Esophagus mucosa (tissue), 1 donor: ENCODE measurements at places on chromosomes 5 and 9. TPM values are rescaled to one million over a fixed set of nuclear protein-coding genes. Genes with fewer than 3 reads are reported as not detected.

The PCDHGB5 gene
- total RNA-seq: 5.8 TPM

The PCDH1 gene
- 62.7 TPM for total RNA-seq

The ZNF367 gene
- 2.8 TPM for total RNA-seq

The LCN9 gene
- total RNA-seq: not detected

The MCTP1 gene
- total RNA-seq: 4.6 TPM

The CTXN3 gene
- 0.24 TPM for total RNA-seq

The SPAAR gene
- total RNA-seq: 0.16 TPM

The RMRP gene
- 5,550 TPM for total RNA-seq

The PCDHGC5 gene
- total RNA-seq: 1.0 TPM

The ARPC5L gene
- 59.3 TPM for total RNA-seq

The PLAC8L1 gene
- 0.52 TPM for total RNA-seq

The DNAJA1 gene
- total RNA-seq: 26.3 TPM

The SLC45A2 gene
- not detected for total RNA-seq

The MARVELD2 gene
- total RNA-seq: 25.7 TPM

The ZNF454 gene
- 0.52 TPM for total RNA-seq

The TAF11L9 gene
- total RNA-seq: not detected

The MEGF10 gene
- total RNA-seq: 0.12 TPM

The FOXD4L6 gene
- not detected for total RNA-seq

The CCL27 gene
- total RNA-seq: 0.20 TPM

The CDC20B gene
- not detected for total RNA-seq

The TLR4 gene
- 1.0 TPM for total RNA-seq

The RFX3 gene
- total RNA-seq: 3.5 TPM

The DNAI1 gene
- not detected for total RNA-seq

The SHISAL2B gene
- not detected for total RNA-seq
